Colonic mucosa (tissue), 4 donors: ENCODE measurements at places on chromosomes 2 and 18.

DNA sequence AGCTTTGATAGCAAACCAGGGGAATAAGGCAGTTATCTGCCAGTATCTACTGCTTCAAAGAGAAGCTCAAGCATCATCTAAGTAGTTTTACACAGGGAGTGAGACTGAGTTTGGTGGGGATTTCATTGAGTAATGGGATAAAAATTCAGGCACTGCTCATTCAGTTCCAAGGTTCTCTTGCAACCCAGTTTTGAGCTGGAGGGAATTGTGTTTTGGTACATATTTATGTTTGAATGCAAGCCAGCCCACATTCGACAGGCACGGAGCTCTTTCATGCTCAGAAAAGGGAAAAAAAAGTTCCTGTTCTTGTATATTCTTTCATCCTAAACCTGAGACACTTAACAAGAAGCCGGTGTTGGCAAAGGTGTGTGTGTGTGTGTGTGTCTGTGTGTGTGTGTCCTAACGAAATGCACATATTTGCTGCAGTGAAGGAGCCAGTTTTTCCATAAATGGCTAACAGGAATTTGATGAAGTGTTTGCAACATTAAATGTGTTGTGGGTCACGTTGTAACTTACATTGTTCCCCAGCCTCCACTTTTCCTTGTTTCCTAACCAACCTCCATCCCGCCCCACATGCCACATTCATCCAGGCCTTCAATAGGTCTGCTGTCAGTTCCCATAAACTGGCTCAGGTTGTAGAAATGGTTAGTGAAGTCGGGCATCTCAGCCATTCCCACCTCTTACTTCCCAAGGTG lies 311.1 kb downstream of the TXNL1 start:
- H3K4me3 ChIP-seq, result no peak overlapping the region
- no peak overlapping the region for H3K27ac ChIP-seq
- no peak for DNase-seq
- H3K36me3 ChIP-seq, result no peaks in the 10 kb centered on the region
- H3K27me3 ChIP-seq, result no peaks in the 10 kb centered on the region

DNA sequence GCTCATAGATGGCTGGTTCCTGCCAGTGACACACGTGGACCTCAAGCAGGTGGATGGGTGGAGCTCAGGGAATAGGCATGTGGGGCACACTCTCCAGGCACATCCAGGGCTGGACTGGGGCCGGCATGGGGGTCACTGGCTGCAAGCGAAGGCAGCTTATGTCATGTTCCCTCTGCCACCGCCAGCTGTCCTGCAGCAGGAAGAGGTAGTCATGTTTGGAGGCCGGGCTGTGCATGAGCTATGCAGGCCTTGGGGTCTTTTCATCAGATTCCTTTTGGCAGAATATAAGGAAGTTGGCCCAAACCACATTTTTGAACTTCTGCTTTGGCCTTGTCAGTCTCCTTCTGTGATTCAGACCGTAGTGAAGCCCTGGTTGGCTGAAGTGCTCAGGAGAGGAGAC lies 61.5 kb downstream of the AGAP1 start:
- peaks cover 6% of the 10 kb centered on the region for H3K4me1 ChIP-seq
- no peaks in the 10 kb centered on the region for H3K27me3 ChIP-seq
- H3K27ac ChIP-seq, result no peak overlapping the region
- DNase-seq, result no peak

GRCh38 chr18:5513947-5514346 lies 29.9 kb downstream of the EPB41L3 start:
- no peaks in the 10 kb centered on the region for H3K27me3 ChIP-seq
- H3K4me3 ChIP-seq, result no peak overlapping the region
- no peaks in the 10 kb centered on the region for H3K4me1 ChIP-seq
- H3K36me3 ChIP-seq, result no peaks in the 10 kb centered on the region

GRCh38 chr2:214410918-214411554 lies at the start of gene VWC2L:
Gene VWC2L (plus strand): TSS chr2:214411054. CDS start chr2:214414194, 3,140 bp downstream.
- no peak within 1 kb of the TSS for H3K27ac ChIP-seq
- no peak within 1 kb of the TSS for H3K4me3 ChIP-seq
- no peaks in the 10 kb centered on the region for H3K36me3 ChIP-seq
- DNase-seq, result peak; percentile 46

- no peak overlapping the region for H3K4me3 ChIP-seq
- H3K27ac ChIP-seq, result no peak overlapping the region
- no peaks in the 10 kb centered on the region for H3K36me3 ChIP-seq
- no peaks in the 10 kb centered on the region for H3K27me3 ChIP-seq
- DNase-seq, result no peak
These were observed 20.9 kb downstream of the PKDCC start for GRCh38 chr2:42068571-42069178.

DNA sequence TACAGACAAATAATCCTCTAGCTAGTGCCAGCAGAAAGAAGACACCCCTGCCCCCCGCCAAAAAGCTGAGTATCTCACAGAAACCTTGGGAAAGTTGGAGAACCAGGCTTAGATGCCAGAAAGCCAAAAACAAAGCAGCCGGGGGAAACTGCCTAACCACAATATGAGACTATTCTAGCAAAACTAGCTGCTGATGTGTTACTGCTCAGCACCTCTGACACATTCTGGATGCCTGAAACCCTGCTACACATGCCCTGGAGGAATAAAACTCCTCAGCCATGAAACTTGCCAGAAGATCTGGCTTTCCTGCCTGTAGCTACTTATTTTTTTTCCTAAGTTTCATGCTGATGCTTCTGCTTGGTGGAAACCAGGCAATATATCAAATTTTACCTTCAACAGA lies 122.7 kb upstream of the GCFC2 start:
- no peak for DNase-seq
- no peak overlapping the region for H3K27ac ChIP-seq

DNA sequence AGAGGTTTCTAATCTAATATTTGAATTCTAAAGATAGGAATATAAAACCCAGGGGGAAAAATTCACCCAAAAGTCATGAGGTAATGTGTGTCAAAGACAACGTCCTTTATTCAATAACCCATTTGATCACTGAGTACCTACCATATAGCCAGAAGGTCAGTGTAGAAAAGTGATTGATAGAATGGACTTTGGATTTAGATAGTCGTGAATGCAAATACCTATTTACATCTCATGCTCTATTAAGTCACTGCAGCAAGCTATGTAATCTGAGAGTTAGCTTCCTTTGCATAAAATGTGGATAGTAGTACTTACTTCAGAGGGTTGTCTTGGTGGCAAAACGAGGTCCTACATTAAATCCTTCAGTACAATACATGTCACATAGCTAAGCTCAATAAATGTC lies 27.8 kb upstream of the TRIB2 start:
- no peaks in the 10 kb centered on the region for H3K36me3 ChIP-seq
- no peaks in the 10 kb centered on the region for H3K4me1 ChIP-seq
- DNase-seq, result no peak
- no peaks in the 10 kb centered on the region for H3K27me3 ChIP-seq

GRCh38 chr2:235264512-235264911 lies 229.3 kb upstream of the AGAP1 start:
- H3K27me3 ChIP-seq, result no peaks in the 10 kb centered on the region
- H3K36me3 ChIP-seq, result no peaks in the 10 kb centered on the region
- H3K4me1 ChIP-seq, result peaks cover 6% of the 10 kb centered on the region
- DNase-seq, result no peak

DNA sequence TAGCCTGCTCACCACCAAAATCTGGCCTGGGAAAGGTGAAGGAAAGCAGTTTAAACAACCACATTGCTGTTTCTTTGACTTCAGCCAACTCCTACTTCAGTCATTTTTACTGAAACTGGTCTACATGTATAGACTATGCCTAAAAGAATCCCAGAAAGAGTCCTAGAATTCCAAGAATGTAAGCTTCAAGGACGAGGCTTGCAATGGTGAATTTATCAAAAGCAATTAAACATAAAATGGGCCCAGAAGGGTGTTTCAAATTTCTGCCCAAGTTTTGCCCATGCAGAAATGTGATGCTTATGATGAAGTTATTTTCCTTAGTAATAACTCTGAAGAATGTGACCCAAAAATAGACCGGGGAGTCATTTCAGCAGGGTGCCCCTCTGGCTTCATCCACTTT lies 16.6 kb downstream of the EN1 start:
- no peak for DNase-seq
- no peak overlapping the region for H3K27ac ChIP-seq
- H3K4me1 ChIP-seq, result peaks cover 3% of the 10 kb centered on the region
- peaks cover 44% of the 10 kb centered on the region for H3K27me3 ChIP-seq
- H3K36me3 ChIP-seq, result no peaks in the 10 kb centered on the region
- no peak overlapping the region for H3K4me3 ChIP-seq

- H3K4me3 ChIP-seq, result no peak overlapping the region
- no peak overlapping the region for H3K27ac ChIP-seq
- H3K36me3 ChIP-seq, result no peaks in the 10 kb centered on the region
- H3K27me3 ChIP-seq, result no peaks in the 10 kb centered on the region
- DNase-seq, result no peak
These were observed 12.8 kb upstream of the HPCAL1 start for GRCh38 chr2:10289891-10290290.

DNA sequence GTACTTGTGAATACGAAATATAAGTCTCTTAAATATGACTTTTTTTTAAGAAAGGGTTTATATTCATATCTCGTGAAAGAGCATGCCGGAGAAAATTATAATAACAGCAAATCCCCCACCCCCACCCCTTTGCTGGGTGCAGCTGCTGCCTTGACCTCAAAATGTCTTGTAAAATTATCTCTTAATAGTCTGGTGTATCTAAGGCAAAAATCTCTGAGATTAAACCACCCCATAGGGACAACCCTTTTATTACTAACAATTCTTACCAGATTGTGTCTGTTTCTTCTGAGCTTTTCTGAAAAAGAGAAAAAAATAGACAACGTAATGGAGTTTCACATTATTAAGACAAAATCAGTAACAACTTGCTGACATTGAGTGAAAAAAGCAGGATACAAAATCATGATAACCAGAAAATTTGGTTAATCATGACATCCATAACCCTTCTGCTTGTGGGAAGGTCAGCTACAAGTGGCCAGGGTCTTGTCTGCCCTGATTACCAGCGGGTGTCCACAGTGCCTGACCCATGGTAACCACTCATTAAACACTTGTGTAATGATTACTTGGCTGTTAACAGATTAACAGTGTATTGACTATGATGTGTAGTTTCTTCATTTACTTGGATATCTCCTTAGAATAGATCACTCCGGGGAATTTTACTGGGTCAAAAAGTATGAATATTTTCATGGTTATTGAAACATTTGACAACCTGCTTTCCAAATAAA lies 1.5 kb downstream of the STRADB start:
- no peaks in the 10 kb centered on the region for H3K36me3 ChIP-seq

DNA sequence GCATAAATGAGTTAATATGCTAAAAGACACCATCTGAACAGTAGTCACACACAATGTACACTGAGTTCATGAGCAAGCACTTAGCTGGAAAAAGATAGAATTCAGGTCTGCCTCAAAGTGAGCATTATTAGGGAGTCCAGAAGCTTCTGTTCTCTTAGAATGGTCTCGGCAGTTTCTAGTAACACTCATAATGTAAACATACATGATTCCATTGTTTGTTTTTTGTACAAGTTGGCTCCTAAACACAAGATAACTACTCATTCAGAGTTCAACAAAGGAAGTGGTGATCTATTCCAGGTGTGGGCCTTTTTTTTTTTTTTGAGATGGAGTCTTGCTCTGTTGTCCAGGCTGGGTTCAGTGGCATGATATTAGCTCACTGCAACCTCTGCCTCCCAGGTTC lies 66.2 kb downstream of the ESCO1 start:
- DNase-seq, result no peak
- no peaks in the 10 kb centered on the region for H3K36me3 ChIP-seq
- H3K4me3 ChIP-seq, result no peak overlapping the region

DNA sequence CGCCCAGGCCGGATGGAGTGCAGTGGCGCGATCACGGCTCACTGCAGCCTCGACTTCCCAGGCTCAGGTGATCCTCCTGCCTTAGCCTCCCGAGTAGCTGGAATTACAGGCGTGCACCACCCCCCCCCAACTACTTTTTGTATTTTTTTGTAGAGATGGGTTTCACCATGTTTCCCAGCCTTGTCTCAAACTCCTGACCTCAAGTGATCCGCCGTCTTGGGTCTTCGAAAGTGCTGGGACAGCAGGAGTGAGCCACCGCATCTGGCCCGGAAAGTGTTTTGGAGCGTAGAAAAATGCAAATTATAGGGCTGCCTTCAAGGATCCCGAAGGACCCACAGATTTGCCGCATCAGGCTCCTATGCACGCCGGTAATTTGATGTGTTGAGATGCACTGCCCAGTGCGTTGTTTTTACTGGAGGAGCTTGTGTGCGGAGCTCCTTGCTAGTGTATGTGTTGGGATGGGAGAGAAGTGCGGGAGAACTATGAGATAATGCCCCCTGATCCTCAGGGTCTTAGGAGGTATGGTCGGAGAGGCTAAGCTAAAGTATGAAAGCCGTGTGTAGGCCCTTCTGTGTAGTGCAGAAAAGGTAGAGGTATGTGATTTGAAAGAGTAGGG lies 1.2 kb upstream of the CLASP1 start:
- no peaks in the 10 kb centered on the region for H3K27me3 ChIP-seq
- peak; percentile 19 for DNase-seq
- H3K4me1 ChIP-seq, result peaks cover 6% of the 10 kb centered on the region
- H3K4me3 ChIP-seq, result peak overlapping the region; percentile 87

DNA sequence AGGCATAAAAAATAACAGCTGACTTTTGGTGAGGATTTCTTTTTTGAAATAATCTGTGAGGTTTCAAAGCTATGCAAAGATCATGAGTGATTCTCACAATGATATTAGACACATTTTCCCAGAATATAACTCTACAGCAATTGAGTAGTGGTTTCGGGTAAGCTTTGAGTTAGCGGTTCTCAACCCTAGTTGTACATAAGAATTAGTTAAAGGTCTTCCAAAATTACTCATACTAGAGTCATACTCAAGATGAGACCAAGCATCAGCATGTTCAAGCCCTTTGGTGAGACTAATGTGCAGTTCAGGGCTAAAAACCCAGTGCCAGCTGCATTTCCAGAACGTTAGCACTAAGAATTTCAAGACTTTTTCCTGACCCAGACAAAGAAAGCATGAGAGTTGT lies 31.1 kb downstream of the DSG4 start:
- DNase-seq, result no peak
- no peak overlapping the region for H3K4me3 ChIP-seq
- H3K27me3 ChIP-seq, result no peaks in the 10 kb centered on the region
- no peak overlapping the region for H3K27ac ChIP-seq
- H3K4me1 ChIP-seq, result no peaks in the 10 kb centered on the region

- no peak overlapping the region for H3K27ac ChIP-seq
- no peaks in the 10 kb centered on the region for H3K4me1 ChIP-seq
- no peaks in the 10 kb centered on the region for H3K27me3 ChIP-seq
- H3K4me3 ChIP-seq, result no peak overlapping the region
These were observed 47.6 kb upstream of the FAHD2A start for GRCh38 chr2:95354925-95355324.
